Urinary bladder (tissue), 4 donors: ENCODE measurements at places on chromosomes 4 and X. TPM values are rescaled to one million over a fixed set of nuclear protein-coding genes. Genes with fewer than 3 reads are reported as not detected.

DNA sequence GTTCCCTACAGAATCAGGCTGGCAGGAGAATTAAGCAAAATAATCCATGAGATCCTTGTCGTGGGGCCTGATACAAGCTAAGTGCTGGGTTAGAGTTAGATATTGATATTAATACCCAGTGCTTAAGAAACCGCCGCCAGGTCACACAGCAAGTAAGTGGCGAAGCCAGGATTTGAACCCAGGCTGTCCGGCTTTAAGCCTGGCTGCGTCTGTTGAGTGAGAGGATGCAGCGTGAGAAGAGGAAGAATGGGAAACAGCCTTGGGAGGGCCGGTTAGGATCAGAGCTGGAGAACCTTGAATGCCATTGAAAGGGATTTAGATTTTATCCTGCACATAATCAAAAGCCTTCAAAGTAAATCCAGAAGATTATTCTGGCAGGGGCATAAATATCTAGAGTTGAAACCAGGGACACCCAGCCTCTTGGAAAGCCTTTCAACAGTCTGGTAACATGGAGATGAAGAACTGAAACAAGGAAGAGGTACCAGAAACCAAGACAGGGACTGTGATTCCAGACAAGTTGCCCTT lies 64.8 kb upstream of the HELT start:
- DNase-seq: no peak

DNA sequence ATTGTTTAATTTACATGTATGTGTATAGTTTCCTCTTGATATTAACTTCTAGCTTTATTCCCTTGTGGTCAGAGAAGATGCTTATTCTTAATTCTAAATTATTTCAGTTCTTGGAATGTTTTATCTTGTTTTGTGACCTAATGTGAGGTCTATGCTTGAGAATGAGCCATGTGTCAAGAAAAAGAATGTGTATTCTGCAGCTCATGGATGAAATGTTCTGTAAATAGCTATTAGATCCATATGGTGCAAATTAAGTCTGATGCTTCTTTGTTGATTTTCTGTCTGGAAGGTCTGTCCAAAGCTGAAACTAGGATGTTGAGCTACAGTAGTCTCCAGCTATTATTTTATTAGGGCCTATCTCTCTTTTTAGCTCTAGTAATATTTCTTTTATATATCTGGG lies 187.3 kb upstream of the RASGEF1B start:
- no peak for DNase-seq

DNA sequence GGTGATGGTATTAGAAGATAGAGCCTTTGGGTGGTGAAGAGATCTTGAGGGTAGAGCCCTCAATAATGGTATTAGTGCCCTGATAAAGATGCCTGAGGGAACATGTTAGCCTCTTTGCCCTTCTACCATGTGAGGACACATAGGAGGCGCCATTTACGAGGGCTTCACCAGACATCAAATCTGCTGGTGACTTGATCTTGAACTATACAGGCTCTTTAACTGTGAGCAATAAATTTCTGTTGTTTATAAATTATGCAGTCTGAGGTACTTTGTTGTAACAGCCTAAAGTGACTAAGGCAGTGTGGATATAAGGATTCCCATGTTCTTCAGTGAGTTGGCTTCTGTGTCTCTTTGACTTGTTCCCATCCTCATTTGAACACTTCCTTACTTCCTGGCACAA lies 11.8 kb downstream of the MOB1B start:
- no peak for DNase-seq

GRCh38 chr4:17624821-17625220 lies 10.4 kb downstream of the MED28 start:
- no peak for DNase-seq

DNA sequence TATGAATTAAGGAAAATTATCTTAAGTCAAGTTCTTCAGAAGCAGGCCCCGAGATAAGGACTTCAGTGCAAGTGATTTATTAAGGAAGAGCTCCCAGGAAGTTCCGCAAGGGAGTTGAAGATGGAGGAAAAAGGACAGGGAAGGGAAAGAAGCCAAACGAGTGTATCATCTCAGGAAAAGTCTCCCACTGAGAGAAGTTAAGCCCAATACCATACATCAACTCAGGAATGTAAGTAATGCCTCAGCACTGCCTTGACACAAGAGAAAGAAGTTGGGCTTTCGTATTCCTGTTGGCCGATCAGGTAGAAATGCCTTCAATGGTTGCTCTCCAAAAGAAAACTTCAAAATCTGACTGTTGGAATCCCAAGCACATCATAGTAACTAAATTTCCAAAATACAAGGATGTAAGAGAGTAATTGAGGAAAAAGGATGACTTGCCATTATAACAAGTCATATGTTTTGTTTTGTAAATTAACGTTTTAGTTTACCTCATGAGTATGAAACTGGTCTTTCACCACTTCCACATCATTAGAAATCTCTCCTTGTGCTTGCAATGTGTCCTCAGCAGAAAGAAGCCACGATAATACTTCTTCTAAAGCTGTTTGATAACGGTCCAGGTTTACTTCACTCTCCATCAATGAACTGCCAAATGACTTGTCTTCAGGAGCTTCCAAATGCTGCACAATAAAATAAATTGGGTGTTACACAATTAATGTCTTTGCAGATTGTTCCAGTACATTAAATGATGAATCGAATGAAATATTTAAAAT lies 566.7 kb downstream of the DMD start:
- no peak for DNase-seq

- no peak for DNase-seq
Observed at GRCh38 chr4:87851332-87851731, 18.6 kb downstream of the MEPE start.

- DNase-seq: no peak
Observed at GRCh38 chrX:14354521-14354920, 174.8 kb upstream of the GLRA2 start.

DNA sequence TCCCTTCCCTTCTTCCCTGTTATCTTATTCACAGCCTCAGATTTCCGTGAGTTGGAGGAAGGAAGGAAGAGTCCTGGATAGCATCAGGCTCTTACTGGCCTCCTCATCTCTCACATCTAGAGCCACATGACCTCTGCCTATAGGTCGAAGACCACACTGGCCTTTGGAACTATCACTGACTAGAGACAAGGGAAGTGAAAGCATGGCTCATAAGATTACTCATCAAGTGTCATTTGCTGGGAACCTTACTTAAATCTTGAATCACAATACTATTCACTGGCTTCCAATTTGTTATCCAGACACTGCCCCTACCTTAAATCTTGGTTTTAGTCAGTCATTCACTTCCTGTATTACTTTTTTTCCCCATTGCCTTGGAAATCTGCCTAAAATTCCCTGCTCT lies 61.6 kb upstream of the MTMR8 start:
- no peak for DNase-seq

DNA sequence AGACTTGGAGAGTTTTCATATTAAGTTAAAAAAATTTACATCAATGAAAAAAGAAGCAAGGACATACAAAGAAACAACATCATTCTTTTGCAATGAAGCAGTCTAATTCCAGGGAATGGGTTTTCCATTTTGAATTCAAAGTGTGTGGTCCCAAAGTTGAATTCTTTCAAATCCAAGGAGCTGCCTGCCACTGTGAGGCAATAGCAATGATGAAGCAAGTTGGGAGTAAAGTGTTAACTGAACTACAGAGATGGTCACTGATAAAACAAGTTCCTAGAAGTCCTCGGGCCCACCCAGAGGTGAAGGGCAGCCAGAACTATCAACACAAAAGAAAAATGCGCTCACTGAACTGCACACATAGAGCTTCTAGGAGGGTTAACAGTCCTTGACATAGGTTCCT lies 115.9 kb downstream of the RAB28 start:
- DNase-seq: no peak

GRCh38 chrX:40272141-40272540 lies 174.4 kb upstream of the BCOR start:
- DNase-seq: no peak

- DNase-seq: no peak
Observed at GRCh38 chr4:100290585-100290984, 100.3 kb upstream of the DDIT4L start.

- no peak for DNase-seq
Observed at GRCh38 chr4:26857278-26858034, 3.2 kb upstream of the STIM2 start.

DNA sequence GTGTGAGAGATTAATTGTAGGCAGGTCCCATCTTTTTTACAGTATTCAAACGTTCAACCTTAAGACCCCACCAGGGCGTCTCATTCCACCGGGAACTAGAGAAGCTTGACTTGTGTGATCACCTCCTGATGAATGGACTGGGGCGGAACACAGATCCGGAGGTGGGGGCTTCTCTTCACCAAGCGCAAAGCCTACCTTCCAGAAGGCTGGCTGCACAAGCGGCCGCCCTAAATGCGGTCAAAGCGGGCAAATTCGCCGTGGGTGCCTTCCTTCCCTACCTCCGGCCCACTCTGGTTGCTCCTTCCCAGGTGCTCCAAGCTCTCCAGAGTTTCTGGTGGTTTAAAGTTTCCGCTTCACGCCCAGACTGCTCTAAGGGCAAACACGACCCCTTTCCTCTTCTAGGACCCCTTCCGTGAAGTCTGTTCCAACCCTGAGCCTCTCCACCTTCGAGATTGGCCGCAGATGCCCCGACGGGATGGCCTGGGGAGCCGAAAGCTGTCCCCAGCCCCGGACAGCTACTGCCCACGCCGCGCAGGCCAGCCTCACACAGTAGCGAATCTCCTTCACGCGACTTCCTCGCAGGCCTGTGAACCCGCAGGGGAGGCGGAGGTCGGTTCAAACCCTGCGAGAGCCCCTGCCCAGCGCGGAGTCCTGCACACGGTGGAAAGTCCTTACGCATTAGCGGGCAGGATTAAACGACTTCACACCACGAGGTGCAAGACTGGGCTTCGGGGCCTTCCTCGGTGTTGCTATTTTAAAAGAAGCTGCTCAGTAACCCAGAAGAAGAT lies 1.6 kb upstream of the WWC2 start:
- no peak for DNase-seq

DNA sequence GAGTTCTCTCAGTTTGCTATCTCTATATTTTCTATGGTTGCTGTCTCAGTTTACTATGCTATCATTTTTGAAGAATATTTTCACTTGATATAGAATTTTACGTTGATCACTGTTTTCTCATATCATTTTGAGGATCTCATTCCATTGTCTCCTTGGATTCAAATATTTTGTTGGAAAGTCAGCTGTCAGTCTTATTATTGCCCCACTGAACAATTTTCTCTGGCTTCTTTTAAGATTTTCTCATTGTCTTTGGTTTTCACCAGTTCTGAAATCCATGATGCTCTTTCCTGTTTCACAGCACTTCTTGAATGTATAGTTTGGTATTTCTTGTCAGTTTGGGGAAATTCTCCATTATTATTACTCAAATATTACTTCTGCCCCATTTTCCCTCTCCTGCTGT lies 81.1 kb downstream of the ENPP6 start:
- no peak for DNase-seq

DNA sequence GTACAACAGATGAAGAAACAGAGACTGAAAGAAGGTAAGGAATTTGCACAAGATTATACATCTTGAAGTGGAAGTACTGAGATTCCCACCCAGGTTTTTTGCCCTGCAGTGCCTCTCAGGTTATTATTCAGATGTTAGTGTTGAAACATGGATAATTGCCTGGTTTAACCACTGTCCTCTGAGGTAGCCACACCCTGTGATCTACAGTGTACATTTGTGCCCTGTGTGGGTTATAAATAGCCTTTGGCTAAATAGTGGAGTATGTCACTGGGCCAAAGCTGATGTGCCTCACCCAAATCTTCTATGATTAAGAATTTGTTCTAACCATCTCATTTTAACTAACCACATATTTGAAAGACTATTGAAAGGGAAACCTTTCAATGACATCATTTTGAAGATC lies 5.4 kb upstream of the ASB5 start:
- DNase-seq: no peak

DNA sequence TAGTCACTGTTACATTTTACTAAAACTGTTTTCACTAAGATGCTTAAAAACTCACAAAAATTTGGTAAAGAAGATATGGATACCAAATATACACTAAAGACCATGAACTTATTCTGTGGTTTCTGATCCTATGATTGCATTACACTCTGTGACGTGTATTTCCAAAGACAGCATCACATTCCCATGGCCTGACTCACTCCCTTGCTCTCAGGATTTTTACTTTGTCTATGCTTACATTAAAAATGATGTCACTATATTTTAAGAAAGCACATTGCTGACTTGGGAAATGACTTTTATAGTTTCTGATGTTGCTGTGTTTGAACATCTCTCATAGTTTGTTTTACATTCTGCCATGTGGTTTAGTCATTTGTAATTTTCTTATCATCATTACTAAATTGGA lies 327.9 kb upstream of the MAGEB18 start:
- DNase-seq: no peak

DNA sequence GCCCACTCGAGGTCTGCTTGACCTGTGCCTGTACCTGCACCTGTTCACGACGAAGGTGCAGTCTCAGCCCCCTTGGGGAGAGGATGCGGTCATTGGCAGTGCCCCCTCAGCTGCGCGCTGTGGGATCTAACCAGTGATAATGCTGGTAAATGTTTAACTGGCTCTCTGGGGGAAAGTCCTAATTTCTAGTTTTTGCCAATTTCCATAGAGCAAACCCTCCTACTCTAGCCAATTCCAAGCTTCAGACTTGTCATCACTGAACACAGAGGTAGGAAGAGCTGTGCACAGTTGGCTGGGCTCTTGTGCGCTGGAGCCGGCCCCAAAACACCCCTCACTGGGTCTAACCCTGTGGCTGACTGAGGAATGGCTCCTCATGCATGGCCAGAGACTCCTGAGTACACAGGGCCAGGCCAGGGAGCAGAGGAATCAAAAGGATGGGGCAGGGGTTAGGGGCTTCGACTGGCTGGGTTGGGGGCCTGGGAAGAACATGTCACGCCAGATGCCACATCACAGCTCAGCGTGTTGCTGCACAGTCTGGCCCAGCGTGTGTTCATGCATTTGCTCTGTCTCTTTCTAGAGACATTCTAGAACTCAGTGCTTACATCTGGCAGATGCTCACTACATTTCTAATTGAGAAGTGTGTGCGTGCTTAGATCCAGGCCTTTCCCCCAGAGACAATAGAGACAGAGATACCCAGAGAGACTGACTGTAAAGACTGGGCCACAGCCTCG lies 270.8 kb downstream of the BCOR start:
- no peak for DNase-seq

DNA sequence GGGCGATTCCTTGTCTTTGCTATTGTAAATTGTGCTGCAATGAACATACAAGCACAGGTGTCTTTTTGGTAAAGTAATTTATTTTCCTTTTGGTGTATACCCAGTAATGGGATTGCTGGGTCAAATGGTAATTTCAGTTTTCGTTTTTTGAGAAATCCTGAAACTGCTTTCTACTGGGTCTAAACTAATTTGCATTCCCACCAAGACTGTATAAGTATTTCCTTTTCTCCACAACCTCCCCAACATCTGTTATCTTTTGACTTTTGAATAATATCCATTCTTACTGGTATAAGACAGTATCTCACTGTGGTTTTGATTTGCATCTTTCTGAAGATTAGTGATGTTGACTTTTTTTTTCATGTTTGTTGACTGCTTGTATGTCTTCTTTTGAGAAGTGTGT lies 2506.0 kb downstream of the PCDH7 start:
- no peak for DNase-seq

PPP4R3C gene
- total RNA-seq: not detected

SNCA gene
- 24.4 TPM for total RNA-seq

DGKK gene
- 0.53 TPM for total RNA-seq

SERTM2 gene
- 0.37 TPM for total RNA-seq

CDS1 gene
- total RNA-seq: 5.3 TPM

ZFP92 gene
- total RNA-seq: 0.69 TPM

DOK7 gene
- total RNA-seq: 2.2 TPM

HSFX4 gene
- not detected for total RNA-seq

TCEAL1 gene
- 48.1 TPM for total RNA-seq

GNRHR gene
- total RNA-seq: not detected

UGDH gene
- 75.3 TPM for total RNA-seq

SH2D1A gene
- total RNA-seq: 0.26 TPM

SORCS2 gene
- 10.8 TPM for total RNA-seq

AGTR2 gene
- total RNA-seq: 34.6 TPM
